ENCODE measurements at places on chromosomes 11 and 22. TPM values are rescaled to one million over a fixed set of nuclear protein-coding genes. Genes with fewer than 3 reads are reported as not detected.
A peak's percentile ranks its signal among the peaks of the same experiment; 100 is the strongest.

The SCGB1C1 gene
- not detected for total RNA-seq

The SRPRA gene
- total RNA-seq, result 82.0 TPM

The PAMR1 gene
- 9.9 TPM for total RNA-seq

The CALCB gene
- not detected for total RNA-seq

The SHISAL1 gene
- total RNA-seq, result 20.4 TPM

The TRIM29 gene
- 0.83 TPM for total RNA-seq

The GPR83 gene
- not detected for total RNA-seq

The SYTL2 gene
- 10.4 TPM for total RNA-seq

The GTSE1 gene
- total RNA-seq, result 1.0 TPM

The GLYATL2 gene
- total RNA-seq, result not detected

The KLHL35 gene
- 0.29 TPM for total RNA-seq

The MEI1 gene
- total RNA-seq, result 0.39 TPM

DNA sequence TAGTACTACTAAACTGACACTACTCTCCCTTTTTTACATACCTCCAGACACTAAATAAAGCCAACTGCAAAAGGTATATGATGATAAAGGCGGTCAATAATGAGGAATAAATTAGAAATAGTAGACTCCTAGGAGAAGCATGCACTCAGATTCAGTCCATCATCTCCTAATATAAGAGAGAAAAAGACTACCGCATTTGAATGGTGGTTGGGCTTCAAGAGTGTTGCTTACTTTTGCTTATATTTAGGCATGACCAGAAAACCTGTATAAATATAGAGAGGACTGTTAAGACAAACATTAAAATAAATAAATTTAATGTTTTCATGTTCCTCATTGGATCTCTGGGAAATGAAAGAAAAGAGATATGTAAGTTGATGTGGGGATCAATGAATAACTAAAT, 1137.0 kb downstream of the FAM181B start:
- no peaks in the 10 kb centered on the region for H3K4me1 ChIP-seq
- H3K27me3 ChIP-seq, result no peaks in the 10 kb centered on the region
- no peak for DNase-seq
- H3K4me3 ChIP-seq, result no peak overlapping the region
- H3K27ac ChIP-seq, result no peak overlapping the region

GRCh38 chr11:122093731-122094275, 22.2 kb downstream of the BLID start:
- no peaks in the 10 kb centered on the region for H3K27me3 ChIP-seq
- H3K27ac ChIP-seq, result peak overlapping the region; percentile 92
- H3K36me3 ChIP-seq, result no peaks in the 10 kb centered on the region

DNA sequence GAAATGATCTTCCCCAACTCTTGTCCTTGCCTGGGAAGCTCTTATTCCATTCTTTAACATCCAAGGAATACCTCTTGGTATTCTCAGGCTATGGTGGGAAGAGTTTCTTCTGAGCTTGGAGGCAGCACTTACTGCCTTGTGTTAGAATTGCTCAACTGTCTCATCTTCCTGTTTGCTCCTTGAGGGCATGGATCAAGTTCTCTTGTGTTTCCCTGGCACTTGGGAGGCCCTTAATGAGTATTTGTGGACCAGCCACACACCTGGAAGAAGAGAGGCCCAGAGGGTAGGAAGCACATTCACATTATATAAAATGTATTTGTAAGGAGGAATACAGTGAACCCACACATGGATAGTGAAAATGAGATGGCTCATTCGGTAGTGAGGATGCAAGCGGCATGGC, 3.4 kb upstream of the SORL1-AS1 start:
- H3K4me3 ChIP-seq, result no peak overlapping the region
- peaks cover 4% of the 10 kb centered on the region for H3K4me1 ChIP-seq
- no peak for DNase-seq
- no peak overlapping the region for H3K27ac ChIP-seq
- H3K36me3 ChIP-seq, result no peaks in the 10 kb centered on the region

GRCh38 chr22:30205281-30206115, 41.1 kb downstream of the LIF start:
- H3K36me3 ChIP-seq, result no peaks in the 10 kb centered on the region
- no peak overlapping the region for H3K4me3 ChIP-seq
- DNase-seq, result no peak
- peaks cover 44% of the 10 kb centered on the region for H3K4me1 ChIP-seq
- H3K27me3 ChIP-seq, result peaks cover 24% of the 10 kb centered on the region

DNA sequence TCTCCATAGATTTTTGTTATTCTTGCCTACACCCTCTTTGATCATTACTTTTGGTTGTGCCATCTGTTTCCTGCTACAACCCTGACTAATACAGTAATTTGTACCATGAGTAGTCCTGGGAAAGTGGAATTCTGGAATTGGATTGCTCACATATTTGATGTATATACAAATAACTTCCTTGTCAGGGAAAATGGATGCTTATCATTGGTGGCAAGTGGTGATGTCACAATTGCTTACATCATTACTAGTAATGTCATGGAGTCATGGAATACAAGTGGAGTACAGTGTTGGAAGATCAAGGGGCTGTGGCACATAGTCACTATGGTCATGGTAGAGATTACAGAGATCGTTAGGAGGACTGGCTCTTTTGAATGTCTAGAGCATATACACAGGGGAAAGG, 24.4 kb downstream of the AASDHPPT start:
- DNase-seq, result no peak
- no peaks in the 10 kb centered on the region for H3K4me1 ChIP-seq

GRCh38 chr22:28146401-28147314, 227.6 kb upstream of the PITPNB start:
- no peak for DNase-seq
- H3K27me3 ChIP-seq, result no peaks in the 10 kb centered on the region
- no peak overlapping the region for H3K4me3 ChIP-seq
- no peak overlapping the region for H3K27ac ChIP-seq

- no peak overlapping the region for H3K27ac ChIP-seq
- no peaks in the 10 kb centered on the region for H3K36me3 ChIP-seq
- H3K4me3 ChIP-seq, result no peak overlapping the region
- no peaks in the 10 kb centered on the region for H3K27me3 ChIP-seq
- H3K4me1 ChIP-seq, result peaks cover 13% of the 10 kb centered on the region
- DNase-seq, result no peak
These were observed 326.2 kb downstream of the TBC1D22A start for GRCh38 chr22:47088480-47089158.

GRCh38 chr22:36252754-36253522, at the start of gene APOL1:
Gene APOL1, plus strand, starts transcription at chr22:36253133. Its CDS starts 1,823 bp downstream, at chr22:36254956.
- H3K27ac ChIP-seq, result peak within 1 kb of the TSS; percentile 79
- no peaks in the 10 kb centered on the region for H3K27me3 ChIP-seq
- DNase-seq, result no peak
- H3K4me1 ChIP-seq, result peaks cover 45% of the 10 kb centered on the region
- peak within 1 kb of the TSS; percentile 54 for H3K4me3 ChIP-seq
- H3K36me3 ChIP-seq, result peaks cover 12% of the 10 kb centered on the region

DNA sequence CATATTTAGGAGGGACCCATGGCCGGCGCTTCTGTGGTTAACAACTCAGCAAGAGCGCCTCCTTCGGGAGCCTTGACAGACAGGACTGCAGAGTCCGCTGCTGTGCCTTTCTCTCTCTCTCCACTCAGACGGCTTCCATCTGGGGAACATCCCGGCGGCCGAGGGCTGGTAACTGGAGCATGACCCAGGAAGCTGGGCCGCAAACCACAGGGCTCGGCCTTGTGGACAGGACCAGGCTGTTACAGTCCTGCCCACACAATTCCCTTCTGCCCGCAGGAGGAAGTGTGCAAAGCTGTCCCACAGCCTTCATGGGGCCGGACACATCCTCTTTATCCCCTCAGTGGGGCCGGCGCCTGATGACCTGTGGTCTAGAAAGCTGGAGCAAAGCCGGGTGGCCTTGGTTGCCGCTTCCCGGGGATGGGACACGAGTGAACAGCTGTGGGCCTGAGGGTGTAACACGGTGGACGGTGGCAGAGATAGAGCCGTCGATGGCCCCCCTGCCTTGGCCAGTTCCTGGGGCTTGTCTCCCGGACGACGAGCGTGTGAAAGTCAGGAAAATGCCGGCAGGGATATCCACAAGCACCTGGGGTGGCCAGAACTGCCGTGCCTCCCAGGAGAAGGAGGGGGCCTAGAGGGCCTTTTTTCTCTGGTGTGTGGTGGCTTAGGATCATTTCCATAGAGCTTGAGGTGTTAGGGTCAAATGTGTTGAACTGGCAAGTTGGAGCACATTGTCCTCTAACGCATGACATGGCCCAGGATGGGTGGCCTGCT, 50.1 kb downstream of the FBLN1 start:
- DNase-seq, result no peak
- H3K4me3 ChIP-seq, result no peak overlapping the region
- H3K36me3 ChIP-seq, result no peaks in the 10 kb centered on the region
- H3K27me3 ChIP-seq, result no peaks in the 10 kb centered on the region
- H3K4me1 ChIP-seq, result peaks cover 44% of the 10 kb centered on the region

DNA sequence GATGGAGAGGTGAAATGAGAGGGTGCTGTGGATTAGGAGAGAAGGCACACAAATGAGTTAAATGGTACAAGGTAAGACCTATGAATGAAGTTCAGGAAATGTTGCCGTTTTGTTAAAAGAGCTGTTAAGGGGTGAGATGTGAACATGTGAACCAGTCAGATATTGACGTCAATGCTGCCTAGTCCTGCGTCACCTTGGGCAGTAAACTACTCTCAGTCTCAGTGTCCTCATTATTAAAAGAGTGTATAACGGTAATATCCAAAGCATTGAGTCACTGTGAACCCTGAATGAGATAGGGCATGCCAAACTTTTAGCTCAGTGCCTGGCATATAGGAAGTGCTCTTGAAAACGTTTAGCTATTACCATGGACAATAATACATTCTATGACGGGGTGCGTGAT, 32.4 kb upstream of the SORL1-AS1 start:
- H3K4me1 ChIP-seq, result peaks cover 8% of the 10 kb centered on the region
- no peaks in the 10 kb centered on the region for H3K27me3 ChIP-seq
- H3K27ac ChIP-seq, result no peak overlapping the region

- H3K27me3 ChIP-seq, result no peaks in the 10 kb centered on the region
- H3K36me3 ChIP-seq, result no peaks in the 10 kb centered on the region
- H3K27ac ChIP-seq, result no peak overlapping the region
- H3K4me1 ChIP-seq, result no peaks in the 10 kb centered on the region
- no peak overlapping the region for H3K4me3 ChIP-seq
These were observed 1.7 kb upstream of the MOV10L1 start for GRCh38 chr22:50088096-50088495.

GRCh38 chr22:17086788-17087497, 2.1 kb downstream of the IL17RA start:
- peak overlapping the region; percentile 76 for H3K4me3 ChIP-seq
- H3K27me3 ChIP-seq, result no peaks in the 10 kb centered on the region
- peaks cover 6% of the 10 kb centered on the region for H3K4me1 ChIP-seq
- H3K36me3 ChIP-seq, result no peaks in the 10 kb centered on the region
- no peak overlapping the region for H3K27ac ChIP-seq

DNA sequence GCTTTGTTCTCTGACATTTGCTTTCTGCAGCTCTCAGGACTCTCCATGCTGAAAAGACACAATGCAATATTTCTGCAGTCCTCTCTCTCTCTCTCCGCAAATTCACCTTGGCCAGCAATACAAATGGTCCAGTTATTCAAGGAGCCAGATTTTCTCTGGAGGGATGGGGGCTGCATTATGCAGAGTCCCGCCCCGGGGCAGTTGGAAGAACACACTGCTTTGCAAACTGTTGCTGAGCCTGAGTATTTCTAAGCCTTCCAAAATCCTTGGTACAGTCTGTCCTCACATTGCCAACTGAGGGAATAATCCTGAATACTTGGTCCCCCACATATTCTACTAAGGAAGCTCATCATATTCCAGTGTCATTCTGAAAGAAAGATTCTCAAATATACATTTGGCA, 94.3 kb upstream of the ZC3H12C start:
- DNase-seq, result no peak
- no peak overlapping the region for H3K4me3 ChIP-seq
- H3K4me1 ChIP-seq, result peaks cover 34% of the 10 kb centered on the region

- H3K27ac ChIP-seq, result no peak overlapping the region
- H3K36me3 ChIP-seq, result no peaks in the 10 kb centered on the region
- no peak overlapping the region for H3K4me3 ChIP-seq
- no peaks in the 10 kb centered on the region for H3K4me1 ChIP-seq
These were observed 14.5 kb downstream of the OTOG start for GRCh38 chr11:17561526-17561925.
